ENCODE measurements at places on chromosomes 1 and 21.

DNA sequence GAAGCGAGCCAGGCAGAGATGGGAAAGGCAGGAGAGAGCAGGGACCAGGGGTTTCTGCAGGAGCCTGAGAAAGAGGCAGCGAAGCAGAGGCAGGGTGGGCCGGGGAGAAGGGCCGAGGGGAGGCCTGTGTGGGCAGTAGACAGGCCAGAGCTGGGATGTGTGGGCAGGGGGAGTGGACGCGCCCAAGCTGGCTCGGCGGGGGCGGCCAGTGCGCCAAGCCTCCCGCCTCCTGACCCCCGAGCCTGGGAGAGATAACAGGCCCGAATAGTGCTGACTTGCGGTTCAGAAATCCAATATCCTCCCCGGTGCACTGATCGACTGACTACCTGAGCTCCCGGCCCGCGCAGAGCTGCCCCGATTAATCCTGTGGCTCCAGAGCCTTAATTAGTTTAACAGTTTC, 41.9 kb downstream of the AHDC1 start:
- no peak for DNase-seq

GRCh38 chr1:156625436-156626078, 6.3 kb downstream of the HAPLN2 start:
- DNase-seq: peak; percentile 64

DNA sequence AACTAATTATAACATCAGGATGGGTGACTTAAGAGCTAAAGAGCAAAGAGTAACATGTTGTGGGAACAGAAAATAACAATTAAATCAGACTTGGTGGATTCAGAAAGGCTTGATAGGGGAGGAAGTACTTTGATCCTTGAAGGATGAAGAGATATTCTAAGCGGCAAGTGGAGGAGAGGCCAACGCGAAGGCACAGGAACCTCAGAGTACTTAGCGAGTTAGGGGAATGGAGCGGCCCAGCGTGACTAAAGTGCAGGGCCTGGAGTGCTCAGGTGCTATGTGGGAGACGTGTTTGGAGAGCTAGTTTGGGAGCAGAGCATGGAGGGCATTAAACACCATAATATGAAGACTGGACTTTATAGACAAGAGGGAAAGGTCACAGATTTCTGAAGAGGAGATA, 64.3 kb downstream of the ADCY10 start:
- DNase-seq: no peak

DNA sequence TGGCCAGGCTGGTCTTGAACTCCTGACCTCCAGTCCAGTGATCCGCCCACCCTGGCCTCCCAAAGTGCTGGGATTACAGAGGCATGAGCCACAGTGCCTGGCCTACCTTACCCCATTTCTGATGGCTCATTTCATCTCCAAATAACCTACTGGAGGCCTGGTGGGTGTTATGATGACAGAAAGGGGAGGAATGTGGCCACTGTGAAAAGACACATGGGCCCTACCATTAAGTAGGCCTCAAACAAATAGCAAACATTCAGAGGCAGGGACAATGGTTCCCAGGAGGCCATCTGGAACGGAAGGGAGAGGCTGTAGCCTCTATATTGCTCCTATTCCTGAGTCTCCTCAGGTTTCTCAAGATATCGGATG, 932 bp upstream of the FCRLA start:
- no peak for DNase-seq

DNA sequence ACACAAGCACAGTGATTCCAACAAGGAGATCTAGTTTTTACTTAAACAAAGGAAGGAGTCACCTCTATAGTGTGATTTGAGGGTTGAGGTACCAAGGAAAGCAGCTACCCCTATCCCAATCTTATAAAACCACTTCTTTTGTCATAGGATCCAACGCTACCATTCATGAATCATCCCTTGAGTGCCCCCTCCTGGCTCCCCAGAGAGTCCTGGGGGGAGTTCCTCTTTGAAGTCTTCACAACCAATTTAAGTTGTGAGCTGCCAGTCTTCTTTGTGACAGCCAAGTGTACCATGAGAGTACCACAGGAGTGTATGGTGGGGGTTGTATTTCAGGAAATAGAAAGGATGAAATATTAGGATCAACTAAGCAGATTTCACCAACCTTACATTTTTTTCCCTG, 39.1 kb upstream of the NHLH2 start:
- no peak for DNase-seq

GRCh38 chr1:32724678-32725614, 22.4 kb upstream of the SYNC start:
- DNase-seq: peak; percentile 9

DNA sequence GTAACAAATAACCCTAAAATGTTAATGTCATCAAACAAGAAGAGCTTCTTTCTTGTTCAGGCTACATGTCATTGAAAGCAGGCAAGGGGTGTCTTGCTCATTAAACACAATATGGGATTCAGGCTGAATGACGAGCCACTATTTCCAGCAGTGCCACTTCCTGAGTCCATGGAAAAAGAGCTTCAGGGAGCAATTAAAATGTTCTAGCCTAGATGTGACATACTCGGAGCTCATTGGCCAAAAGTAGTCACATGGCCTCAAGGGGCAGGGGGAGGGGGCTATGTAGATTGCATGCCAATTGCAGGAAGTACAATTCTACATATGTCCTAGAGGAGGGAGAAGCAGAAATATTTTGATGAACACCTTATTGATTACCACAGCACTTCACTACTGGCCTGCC, 685.3 kb upstream of the ADGRL2 start:
- no peak for DNase-seq

DNA sequence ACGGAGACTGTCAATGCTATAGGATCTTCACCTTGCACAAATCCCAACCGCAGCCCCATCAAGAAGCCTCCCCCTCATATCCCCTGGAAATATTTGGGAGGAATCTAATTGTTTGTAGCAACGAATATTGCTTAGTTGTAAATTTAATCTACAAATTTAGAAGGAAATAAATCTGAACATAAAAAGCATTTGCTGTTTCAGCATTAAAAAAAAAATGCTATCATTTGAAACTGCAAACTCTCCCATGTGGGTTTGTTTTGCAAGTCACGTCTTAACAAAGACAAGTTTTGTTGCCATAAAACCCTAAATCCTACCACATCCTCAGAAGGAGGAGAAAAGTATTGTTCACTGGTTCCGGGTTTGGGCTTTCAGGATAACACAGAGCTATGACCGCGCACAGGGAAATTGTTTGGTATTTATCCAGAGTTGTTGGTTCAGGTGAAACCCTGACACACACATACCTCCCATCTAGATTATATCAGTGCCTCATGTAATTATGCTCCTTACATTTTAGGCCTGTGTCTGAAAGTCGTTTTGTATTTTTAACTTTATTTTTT, 279.6 kb downstream of the TM2D1 start:
- DNase-seq: no peak

GRCh38 chr1:20727746-20728316, 4.7 kb downstream of the SH2D5 start:
- no peak for DNase-seq

DNA sequence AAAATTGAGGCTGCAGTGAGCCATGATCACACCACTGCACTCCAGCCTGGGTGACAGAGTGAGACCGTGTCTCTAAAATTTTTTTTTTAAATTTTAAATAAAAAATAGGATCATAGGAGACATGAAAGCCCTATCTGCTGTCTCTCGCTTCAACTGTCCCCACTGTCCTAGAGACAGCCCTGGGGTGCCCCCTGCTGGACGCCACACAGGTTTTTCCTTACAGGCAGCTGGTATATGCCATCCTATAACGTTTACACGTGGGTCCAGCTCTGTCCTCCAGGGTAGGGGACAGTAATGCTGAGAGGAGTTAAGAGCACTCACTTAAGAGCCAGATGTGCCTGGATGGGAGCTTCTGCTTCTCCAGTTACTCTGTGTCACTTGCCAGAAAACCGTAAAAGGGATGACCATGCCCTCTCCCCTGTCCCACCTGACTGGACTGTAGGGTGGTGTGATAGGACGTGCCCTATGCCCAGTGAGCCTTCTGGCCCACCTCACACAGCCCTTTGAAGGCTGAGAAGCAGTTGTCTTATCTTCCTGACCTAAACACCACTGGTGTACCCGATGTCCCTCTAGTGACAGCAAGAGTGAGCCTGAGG, 8.5 kb downstream of the FBXO2 start:
- peak; percentile 68 for DNase-seq

DNA sequence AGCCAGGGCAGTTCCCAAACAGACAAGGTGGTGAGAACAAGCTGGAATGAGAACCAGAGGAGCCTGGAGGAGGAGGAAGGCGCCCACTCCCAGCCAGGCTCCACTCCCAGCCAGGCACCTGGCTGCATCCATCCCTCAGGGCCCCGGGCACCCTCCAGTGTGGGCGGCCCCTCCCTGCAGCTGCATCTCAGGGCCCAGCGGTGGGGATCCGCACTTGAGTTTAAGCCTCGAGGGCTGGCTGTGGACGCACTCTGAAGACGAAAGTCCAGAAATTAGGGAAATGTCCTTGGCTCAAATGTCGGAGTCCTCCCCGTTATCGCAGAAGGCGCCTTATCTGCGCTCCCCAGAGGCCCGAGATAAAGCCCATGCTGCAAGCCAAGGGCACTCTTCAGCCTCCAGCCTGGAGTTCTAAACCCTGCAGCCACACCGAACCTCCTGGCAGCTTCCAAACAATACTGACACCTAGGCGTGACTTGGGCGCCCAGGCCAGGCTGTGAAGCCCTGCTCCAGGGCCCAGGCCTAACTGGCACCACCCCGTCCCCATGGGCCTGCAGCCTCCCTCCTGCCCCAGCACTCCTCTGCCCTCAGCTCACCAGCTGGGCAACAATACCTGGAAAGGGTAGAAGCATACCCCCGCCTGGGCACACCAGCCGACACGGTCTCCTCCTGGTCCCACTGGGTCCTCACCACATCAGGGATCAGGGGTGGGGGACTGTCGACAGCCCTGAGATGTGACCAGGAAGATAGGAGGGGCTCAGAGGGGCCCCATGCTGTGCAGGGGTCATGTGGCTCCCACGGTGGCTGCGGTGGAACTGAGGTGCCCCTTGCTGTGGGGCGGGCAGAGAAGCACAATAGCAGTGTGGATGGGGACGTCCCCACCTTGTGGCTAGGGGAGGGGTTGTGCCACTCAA, 184.8 kb upstream of the VAMP3 start:
- no peak for DNase-seq

DNA sequence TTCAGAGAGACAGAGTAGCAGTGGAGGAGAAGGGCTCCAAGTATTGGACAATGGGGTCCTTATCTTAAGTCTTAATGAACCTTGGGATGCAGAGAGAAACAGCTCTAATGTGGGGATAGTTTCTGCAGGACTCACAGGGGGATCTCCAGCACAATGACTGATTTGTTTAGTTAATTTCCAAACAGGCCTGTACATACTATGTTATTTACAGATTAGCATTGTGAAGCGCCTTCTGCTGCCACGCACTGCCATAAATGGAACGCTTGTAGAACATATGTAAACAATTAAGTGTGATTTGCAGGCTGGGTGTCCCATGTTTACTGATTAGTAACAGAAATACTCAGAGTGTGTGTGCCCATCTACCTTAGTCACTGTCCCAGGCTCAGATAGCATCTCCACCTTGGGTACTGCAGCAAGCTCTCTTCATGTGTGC, 56.1 kb downstream of the NTPCR start:
- no peak for DNase-seq

DNA sequence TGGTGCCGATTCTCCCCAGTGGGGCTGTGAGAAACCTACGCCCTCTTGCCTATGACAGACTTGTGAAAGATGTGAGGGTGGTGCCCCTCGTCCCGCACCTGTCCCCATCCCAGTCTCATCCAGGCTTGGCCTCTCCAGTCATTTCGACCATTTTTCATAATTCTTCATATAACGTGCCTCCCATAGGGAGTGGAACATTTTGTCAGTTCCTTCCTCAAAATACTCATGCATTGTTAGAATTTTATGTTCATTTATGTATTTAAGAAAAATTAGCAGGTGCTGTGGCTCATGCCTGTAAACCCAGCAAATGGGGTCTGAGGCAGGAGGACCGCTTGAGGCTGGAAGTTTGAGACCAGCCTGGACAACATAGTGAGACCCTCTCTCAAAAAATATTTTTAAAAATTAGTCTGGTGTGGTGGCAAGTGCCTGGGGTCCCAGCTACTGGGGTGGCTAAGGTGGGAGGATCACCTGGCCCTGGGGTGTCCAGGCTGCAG, 19.7 kb upstream of the SMPDL3B start:
- DNase-seq: no peak

- DNase-seq: no peak
Observed at GRCh38 chr21:42737951-42738590, 84.7 kb downstream of the PDE9A start.

DNA sequence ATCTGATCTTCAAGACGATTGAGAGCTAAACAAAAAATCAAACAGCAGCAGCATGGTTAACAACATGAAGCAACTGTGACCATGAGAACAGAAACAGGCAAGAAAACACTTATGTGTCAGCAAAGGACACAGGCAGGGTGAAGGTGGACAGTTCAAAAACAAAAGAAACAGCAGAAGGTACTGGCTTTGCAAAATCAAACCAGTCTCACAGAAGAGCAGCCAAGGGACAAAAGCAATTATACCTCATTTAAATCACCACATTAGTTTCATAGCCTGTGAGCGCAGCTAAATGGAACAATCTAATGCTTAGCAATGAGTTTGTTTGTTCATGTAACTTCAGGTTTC, 59.1 kb downstream of the CAPN2 start:
- no peak for DNase-seq
